Stimulated activated CD8-positive, alpha-beta memory T cell treated with anti-CD3 and anti-CD28 coated beads, Interleukin-7, amount 100 ng/mL, for 4 hours (primary cell): ENCODE measurements at places on chromosomes 2 and 18.

- no peak for DNase-seq
These were observed 41.8 kb upstream of the LCLAT1 start for GRCh38 chr2:30405260-30405605.

DNA sequence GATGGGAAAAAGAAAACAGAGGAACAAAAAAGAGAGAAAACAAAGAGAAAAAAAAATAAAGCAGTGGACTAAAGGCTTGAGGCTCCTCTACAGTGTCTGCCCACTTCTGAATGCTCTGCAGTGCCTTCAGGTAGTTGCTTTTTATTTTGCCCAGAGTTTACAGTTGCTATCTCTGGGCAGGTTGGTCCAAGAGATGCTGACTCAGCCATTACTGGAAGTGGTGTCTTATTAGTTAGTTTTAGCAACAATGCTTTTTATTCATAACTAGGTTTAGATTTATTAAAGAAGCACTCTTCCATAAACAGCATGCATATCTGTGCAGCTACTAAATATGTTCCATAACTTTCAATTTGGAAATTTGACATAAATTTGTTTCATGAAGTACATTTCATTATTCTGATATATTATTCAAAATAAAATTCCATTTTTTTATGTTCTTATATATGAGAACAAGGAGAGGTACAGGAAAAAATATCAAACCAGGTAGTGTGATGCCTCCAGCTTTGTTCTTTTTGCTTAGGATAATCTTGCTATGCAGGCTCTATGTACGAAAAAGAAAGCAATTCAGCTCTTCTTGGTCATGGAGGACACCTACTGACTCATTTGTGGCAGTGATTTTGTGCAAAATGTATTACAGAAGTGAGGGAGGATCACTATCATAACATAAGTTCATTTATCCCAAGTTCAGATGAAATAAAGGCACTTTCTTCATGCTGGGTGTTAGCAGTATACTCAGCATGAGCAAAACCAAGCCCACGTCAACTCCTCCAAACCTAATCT is 69.5 kb downstream of the RPIA start:
- DNase-seq = no peak

DNA sequence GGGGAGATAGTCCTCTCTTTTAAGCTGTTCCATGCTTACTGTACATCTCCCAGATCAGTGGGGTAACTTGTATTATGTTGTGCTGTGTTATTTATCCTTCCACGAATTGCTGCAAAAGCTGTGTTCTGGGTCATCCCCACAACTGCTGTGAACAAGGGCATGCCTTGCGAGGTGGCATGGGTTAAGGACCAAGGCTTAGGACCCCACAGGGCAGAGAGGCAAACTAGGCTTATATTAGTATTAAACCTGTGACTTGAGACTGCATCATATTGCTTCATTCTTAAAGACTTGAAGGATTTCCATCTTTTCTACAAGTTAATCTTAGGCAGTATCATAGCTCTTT is 19.9 kb downstream of the RND3 start:
- DNase-seq = no peak

DNA sequence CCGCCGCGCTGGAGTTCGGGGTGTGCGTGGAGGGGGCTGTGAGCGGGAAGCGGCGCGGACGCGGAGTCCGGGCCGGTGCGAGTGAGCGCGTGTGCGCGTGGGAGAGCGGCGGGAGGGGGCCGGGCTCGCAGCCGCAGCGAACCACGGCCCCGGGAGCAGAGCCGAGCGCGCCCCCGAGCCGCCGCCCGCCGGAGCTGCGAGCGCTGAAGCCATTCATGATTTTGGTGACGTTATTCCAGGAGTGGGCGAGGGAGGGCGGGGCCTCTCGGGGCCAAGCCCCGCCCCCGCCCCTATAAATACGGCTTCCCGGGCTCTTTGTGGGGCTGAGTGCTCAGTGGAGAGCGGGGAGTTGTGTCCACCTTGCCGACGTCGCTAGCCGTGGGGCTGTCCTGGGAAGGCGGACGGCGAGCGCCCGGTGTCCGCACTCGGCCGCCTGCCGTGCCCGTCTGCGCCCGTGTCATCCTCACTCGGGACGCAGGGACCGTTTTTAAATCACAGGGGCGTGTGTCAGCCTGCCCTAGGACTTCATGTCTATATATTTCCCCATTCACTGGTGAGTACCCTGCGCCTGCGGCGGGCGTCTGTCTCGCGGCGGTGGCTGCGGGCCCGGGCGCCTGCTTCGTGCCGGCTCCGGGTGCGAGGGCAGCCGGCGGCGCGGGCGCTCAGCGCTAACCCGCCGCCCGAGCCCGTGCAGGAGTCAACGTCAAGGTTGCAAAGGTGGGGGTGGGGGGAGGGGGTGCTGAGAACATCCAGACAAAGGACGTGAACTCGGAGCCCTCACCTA is at the start of gene LBH:
Gene LBH (plus strand): TSS at position 323 of the 784 bp plus-strand sequence. CDS start 205 bp downstream, at position 528.
- DNase-seq = peak; percentile 87

DNA sequence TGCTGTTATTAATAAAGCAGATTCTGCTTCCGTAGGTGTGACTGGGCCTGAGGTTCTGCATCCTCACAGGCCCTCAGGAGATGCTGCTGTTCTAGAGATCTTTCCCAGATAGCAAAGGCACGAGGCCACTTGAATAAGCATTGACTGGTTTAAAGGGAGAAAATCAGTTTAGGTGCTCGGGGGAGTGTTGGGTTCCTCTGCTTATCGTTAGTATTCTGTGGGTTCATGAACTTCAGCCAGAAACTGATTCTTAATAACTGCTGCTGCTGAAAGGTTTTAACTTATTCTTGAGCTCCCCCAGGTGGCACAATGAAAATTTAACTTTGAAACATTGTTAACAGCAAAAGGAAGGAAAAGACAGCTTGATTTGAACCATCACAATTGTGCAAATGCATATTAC is 56.9 kb downstream of the ITGA6 start:
- no peak for DNase-seq
